ENCODE measurements at places on chromosomes 7 and 10. TPM values are rescaled to one million over a fixed set of nuclear protein-coding genes. Genes with fewer than 3 reads are reported as not detected.

- DNase-seq: peak; percentile 34
Measured at GRCh38 chr10:48526011-48526821, 78.7 kb downstream of the ARHGAP22 start.

GRCh38 chr10:5157501-5157900 is 27.4 kb downstream of the AKR1C8 start:
- no peak for DNase-seq

GRCh38 chr7:44912775-44913347 is 27.5 kb upstream of the PURB start:
- no peak for DNase-seq

- no peak for DNase-seq
Measured at GRCh38 chr10:2280713-2281300, 543.5 kb upstream of the ADARB2 start.

GRCh38 chr7:156560075-156560474 is 80.5 kb upstream of the RNF32 start:
- no peak for DNase-seq

DNA sequence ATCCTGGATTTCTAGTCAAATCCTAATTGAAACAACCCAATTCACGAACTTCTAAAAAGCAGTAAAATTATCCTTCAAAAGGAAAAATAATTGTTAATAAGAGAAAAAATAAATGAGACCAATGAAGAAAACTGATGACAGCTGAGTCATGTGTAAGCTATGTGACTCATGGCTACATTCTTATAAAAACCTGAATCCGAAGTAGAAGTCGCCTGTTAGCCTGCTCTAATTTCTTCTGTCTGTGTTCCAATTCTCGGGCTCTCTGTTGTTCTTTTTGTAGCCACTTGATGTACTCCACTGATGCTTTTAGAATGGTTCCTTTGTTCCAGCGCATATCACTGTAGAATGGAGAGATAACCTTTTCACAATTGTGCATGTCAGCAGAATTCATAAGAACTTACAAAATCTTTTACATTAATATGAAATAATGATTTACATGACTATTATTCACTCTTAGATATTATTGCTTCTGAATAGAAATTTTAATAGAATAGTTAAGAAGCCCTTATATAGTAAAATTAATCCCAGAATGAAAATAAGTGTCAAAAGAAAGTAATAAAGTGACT is 88.8 kb downstream of the TFEC start:
- no peak for DNase-seq

GRCh38 chr7:40848541-40849221 is 713.9 kb downstream of the SUGCT start:
- DNase-seq: no peak

ASB15 gene
- total RNA-seq: not detected
